Natural killer cell (primary cell): ENCODE measurements at places on chromosomes 13 and 19. TPM values are rescaled to one million over a fixed set of nuclear protein-coding genes. Genes with fewer than 3 reads are reported as not detected.

GRCh38 chr13:30870049-30870884, 35.8 kb upstream of the MEDAG start:
- no peak overlapping the region for H3K27ac ChIP-seq
- no peak for DNase-seq
- H3K36me3 ChIP-seq: no peaks in the 10 kb centered on the region
- peaks cover 2% of the 10 kb centered on the region for H3K27me3 ChIP-seq
- H3K4me1 ChIP-seq: no peaks in the 10 kb centered on the region

GRCh38 chr19:51480590-51480989, 2.3 kb downstream of the CEACAM18 start:
- H3K4me3 ChIP-seq: no peak overlapping the region
- H3K27me3 ChIP-seq: no peaks in the 10 kb centered on the region
- no peaks in the 10 kb centered on the region for H3K4me1 ChIP-seq
- H3K36me3 ChIP-seq: no peaks in the 10 kb centered on the region
- DNase-seq: no peak

GRCh38 chr13:42056146-42056545, 7.7 kb downstream of the DGKH start:
- no peak for DNase-seq
- H3K4me1 ChIP-seq: no peaks in the 10 kb centered on the region
- H3K27ac ChIP-seq: no peak overlapping the region
- no peaks in the 10 kb centered on the region for H3K36me3 ChIP-seq
- H3K4me3 ChIP-seq: no peak overlapping the region

The CFD gene
- 2.9 TPM for total RNA-seq

The ZIM2 gene
- not detected for total RNA-seq
